Choroid plexus epithelial cell (primary cell): ENCODE measurements at places on chromosomes 12 and 14.

DNA sequence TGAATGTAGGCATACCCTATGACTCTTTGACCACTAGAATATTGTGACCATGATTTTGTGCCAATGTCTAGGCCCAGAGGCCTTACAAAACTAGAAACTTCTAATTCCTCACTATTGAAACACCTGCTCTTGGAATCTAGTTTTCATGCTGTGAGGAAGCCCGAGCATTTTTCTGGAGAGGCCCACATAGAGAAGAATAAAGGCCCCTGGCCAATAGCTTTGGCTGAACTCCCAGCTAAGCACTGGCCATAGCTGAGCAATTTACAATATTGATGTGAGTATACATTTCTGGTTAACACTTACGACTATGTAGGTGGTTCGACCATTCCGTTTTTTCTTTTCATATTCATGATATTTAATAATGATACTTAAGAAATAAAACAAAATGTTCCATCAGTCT lies 190.3 kb downstream of the KCNH5 start:
- DNase-seq, result no peak

DNA sequence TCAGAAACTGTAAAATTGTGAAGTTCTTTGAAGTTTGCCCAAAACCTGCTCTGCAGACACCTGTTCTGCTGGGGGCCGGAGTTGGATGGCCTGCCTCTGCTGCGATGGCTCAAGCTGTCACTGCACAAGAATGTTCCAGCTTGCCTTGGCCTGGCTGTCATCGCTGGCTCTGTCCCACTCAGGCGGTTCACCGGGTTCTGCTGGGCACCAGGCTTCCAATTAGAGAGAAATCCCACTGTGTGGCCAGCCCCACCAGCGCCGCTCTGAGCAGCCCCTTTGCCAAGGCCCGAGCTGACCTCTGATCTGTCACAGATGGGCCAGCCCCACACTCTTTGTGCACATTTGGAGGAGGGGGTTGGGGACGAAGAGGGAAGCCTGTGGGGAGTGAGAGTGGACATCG lies 71.7 kb upstream of the GPATCH2L start:
- no peak for DNase-seq

- peak; percentile 73 for DNase-seq
These were observed 17.1 kb upstream of the HIGD1C start for GRCh38 chr12:50934981-50935807.

DNA sequence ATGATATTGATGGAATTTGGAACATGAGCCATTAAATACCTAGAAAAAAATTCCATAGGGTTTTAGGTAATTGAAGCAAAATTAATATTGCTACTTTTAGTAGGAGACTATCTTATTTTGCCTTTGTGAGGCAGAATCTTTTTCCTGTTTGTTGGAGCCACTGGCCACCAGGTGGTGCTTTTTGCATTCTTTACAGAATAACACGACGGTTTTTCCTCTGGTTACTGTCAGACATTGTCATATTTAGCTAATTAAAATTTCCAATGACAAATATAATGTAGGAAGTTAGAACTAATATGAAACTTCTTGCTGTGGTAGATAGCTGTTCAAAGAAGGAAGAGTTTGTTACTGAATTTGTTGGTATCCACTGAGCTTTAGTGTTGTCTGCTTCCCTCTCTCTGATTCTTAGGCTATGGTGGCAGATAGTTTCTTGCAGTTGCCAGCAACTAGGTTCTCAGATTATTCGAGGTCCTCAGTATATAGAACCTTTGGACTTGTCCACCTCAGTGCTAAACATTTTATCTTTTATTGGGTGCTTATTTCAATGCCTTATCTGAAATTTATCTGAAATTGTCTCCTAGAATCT lies 25.7 kb downstream of the RAB21 start:
- DNase-seq, result peak; percentile 75

DNA sequence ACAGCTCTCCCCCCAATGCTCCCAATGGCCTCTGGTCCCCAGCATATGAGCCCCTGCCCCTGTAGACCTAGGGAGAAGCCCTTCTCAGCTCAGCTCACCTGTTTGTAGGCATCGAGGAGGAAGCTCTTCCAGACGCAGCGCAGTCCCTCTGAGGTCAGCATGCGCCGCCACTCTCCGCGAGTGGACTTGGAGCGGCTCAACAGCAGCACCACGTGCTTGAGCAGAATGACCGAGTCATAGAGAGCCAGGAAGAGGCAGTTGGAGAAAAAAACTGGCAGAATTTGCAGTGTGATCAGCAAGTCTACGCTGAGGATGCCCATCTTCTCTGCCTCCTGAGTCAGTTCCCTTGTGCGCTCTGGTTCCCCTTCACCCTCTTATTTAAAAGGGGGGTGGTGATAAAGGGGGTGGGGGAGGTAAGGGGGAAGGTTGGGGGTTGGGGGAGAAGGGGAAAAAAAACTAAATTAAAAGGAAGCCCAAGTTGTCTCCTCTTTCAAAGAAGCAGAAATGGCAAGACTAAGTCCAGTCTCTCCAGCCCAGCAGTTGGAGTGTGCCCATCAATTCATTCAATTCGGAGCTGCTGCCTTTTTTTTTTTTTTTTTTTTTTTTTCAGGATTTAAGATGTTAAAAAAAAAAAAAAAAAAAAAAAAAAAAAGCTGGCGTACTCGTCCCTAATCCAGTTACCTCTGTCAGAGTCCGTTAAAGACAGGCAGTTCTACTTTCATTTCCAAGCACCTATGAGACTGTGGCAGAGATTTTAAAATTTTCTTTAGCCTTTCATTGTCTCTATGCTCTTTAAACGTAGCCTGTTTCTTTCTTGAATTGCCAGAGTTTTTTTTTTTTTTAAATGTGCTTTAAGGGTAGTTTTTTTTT lies at the start of gene DIO2:
Gene DIO2, minus strand, starts transcription at position 352 of the 870 bp plus-strand sequence. Its CDS starts 32 bp downstream, at position 320.
- DNase-seq, result peak; percentile 23

- DNase-seq, result no peak
These were observed 19.3 kb downstream of the PLEKHA5 start for GRCh38 chr12:19148860-19149259.

- no peak for DNase-seq
These were observed 44.1 kb upstream of the JDP2 start for GRCh38 chr14:75383721-75384120.

GRCh38 chr14:96434040-96434439 lies 42.1 kb downstream of the AK7 start:
- no peak for DNase-seq

GRCh38 chr14:102213984-102214658 lies 74.4 kb downstream of the WDR20 start:
- DNase-seq, result no peak

- DNase-seq, result no peak
These were observed 463.6 kb upstream of the CCDC196 start for GRCh38 chr14:66022526-66022925.

DNA sequence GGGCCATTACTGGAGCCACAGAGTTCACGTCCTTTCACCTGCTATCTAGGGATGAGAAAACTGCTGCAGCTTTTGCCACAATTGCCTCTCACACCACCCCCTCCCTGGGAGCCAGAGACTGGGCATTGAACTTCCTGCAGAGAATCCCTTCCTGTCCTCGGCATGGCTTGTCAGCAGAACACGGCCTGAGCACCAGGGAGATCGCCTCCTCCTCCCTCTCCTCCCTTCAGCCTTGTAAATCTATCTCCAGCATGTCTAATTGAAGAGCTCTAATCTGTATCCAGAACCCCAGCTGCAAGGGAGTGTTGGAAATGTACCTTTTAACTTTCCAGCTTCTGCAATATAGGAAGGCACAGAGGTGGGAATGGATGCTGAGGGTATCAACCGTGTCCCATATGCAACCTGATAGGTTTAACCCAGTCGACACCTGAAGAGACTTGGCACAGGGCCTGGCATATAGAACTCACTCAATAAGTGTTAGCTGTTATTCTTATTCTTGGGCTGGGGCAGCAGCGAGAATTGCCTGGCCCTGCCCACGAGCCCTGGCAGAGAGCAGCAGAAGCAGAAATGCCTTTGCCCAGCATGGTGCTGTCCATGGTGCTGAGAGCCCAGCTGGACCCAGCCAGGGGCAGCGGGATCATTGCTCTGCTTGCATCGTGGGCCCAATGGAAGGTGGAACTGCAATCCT lies 26.8 kb downstream of the TMEM63C start:
- DNase-seq, result peak; percentile 65

DNA sequence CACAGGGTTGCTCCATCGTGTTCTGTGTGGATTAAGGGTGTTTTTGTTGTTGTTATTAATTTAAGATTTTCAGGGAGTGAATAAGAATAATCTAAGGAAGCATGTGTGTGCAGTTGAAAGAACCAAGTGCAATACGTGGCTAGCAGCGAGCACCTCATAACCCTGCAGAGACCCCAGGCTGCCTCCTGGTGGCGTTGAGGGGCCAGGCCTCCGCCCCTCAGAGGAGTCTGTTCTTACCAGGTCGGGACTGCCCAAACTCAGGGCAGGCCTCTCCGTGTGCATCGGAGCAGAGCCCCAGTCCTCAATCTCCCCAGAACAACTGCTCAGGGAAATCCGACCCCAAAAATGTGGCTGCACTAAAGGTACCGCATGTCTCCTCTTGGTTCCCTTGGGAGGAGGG lies 36.8 kb downstream of the IL31 start:
- no peak for DNase-seq

DNA sequence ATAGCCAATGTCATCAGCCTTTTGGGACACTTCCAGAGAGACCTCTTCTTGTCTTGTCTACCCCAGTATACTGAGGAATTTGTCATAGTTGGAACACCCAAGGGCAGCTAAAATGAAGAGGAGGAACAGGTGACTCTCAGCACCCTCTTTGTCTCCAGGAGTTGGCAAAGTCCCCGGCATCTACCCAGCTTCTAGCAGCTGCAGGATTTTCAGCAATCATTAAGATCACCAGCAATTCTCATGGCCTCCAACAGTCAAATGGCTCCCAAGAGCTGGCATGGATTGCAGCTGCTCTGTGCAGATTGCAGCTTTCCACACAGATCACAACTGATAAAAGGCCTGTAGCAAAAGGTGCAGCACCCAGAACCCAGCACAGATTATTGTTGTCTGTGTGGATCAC lies 32.9 kb downstream of the RERGL start:
- DNase-seq, result no peak

- peak; percentile 86 for DNase-seq
These were observed 215.5 kb downstream of the C12orf50 start for GRCh38 chr12:87813476-87814234.

DNA sequence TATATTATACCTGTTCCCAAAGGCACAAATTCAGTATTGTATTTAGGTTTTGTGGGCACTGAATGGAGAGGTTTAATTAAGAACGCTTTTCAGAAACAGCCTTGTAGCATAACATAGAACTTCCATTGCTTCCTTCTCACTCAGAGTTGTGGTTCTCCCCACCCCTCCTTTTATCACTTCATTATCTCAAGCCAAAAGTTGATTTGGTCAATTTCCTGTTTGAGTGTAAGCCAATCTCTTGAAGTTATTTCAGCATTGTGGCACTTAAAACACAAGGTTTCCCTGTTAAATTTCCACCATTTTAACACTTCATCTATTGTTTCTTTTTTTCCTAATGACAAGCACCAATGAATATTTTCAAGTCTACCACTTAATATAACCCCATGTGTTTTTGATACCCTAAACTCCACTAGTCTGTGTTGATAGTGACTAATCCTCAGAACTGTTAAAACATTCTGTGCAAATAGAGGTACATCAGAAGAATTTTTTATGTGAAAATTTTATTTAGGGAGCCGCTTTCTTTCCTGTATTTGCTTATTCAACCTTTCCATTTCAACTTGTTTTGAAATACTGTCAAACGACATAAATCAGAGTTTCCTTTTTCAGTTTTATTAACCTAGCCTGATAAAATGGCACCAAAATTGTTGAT lies 340.1 kb downstream of the BCAT1 start:
- DNase-seq, result peak; percentile 30

DNA sequence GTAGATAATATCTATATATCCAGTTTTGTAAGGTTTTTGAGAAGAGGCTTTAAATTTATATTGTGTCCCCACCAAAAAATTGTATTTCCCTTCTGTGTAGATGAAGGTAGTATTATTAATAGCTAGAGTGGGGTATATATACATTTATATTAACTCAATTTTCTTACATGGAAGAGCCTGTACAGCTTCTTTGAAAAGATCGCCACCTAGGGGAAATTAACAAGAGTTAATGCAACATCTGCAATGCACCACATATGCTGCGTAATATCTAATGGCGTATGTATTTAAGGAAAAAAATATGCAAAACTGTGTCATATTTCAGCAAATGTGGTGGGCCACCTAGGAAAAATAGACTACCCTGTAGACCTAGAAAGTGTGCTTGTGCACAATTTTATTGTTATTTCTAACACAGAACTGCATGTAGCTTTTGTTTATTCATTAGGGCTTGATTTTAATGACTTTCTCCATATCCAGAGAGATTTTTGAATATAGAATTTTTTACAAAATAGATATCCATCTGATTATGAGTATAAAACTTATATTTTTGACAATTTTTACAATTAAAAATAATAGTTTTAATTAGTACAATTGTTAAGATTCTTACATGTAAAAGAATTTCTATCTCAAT lies 14.0 kb downstream of the CCER1 start:
- DNase-seq, result peak; percentile 85

GRCh38 chr14:37597538-37597913 lies 2.1 kb downstream of the TTC6 start:
- DNase-seq, result peak; percentile 23
